Central memory CD4-positive, alpha-beta T cell (primary cell): ENCODE measurements at places on chromosomes 5 and 9.

DNA sequence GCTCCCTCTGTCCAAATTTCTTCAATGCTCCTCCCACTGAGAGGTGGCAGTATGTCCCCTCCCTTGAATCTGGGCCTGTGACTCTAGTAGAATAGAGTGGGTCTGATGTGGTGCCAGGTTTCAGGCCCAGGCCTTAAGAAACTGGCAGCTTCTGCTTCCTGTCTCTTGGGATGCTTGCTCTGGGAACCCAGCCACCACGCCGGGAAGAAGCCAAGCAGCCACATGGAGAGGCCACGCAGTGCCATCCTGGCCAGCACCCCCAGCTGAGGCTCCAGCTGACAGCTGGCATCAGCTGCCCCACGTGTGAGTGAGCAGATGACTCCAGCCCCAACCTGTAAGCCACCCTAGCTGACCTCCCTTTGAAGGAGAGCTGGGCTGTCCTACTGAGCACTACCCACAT is 7.3 kb upstream of the TSPAN17 start:
- DNase-seq = no peak

GRCh38 chr5:139951296-139951924 is 91.7 kb downstream of the NRG2 start:
- DNase-seq = no peak

- no peak for DNase-seq
Measured at GRCh38 chr5:102090770-102091169, 205.3 kb downstream of the SLCO4C1 start.

DNA sequence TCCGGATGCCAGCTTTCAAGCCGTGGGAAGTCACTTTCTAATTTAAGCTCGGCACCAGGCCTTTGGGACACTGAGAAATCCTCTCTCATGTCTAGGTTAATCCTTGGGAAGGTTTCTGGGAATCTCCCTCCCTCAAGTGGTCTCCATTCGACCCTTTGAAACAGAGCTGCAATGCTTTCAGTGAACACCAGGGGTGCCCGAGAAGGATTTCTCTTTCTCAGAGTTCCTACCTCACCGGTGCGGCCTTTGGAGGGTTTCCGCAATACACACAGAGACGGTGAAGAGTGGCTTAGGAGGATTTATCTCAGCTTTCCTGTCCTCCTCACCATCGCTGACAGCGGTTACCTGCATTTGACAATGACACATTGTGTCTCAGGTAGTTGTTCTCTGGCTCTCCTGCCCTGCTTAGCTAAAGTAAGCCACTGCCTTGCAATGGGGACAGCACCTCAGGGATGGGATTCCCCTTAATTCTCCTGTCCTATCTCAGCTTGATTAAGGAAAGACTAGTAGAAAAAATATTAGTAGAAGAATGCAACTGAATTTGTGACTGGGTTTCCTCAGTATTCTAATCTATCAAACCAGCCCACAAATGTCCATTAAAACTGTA is 180.6 kb downstream of the GABRG2 start:
- no peak for DNase-seq

GRCh38 chr5:138709202-138709601 is 44.0 kb upstream of the CTNNA1 start:
- no peak for DNase-seq

DNA sequence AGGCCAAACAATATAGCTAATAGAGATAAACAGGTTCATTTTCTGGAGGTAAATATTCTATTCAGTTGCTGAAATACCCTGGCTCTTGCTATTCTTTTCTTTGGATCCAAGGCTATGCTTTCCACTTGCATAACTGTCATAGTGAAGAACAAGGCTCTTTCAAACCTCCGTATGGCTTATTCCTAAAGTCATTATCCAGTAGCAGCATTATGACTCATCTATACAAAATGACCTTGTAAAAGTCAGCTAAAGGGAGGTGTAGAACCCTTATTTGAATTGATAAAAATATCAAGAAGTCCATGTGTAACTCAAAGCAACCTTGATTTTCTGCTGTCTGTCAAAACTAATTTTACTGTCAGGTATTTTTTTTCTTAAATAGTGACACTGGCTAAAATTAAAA is 447.8 kb downstream of the PLK2 start:
- no peak for DNase-seq

- no peak for DNase-seq
Measured at GRCh38 chr5:175728885-175729828, 71.3 kb downstream of the HRH2 start.

DNA sequence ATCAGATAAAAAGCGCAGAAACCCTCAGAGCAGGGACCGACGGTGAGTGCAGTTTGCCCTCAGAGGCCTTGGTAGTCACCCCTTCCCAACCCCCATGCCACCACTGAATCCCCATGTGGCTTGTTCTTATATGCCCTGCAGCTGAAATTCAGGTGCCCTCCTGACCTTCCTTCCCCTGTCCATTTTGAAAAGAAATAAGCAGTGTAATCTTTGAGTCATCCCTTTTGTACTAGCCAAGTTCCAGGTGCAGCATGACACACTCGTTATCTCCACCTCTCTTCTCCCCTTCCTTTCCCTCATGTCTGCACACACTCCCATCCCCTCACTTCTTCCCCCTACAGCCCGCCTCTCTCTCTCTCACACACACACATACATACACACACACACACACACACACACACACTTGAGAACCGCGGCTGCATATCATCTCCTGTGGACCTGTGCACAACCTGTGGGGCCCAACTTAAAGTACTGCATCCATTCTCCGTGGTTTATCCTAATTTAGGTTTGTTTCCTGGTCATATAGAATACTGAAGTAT is 53.1 kb downstream of the SYK start:
- no peak for DNase-seq

- peak; percentile 53 for DNase-seq
Measured at GRCh38 chr9:137453643-137454081, 5.5 kb downstream of the NSMF start.

DNA sequence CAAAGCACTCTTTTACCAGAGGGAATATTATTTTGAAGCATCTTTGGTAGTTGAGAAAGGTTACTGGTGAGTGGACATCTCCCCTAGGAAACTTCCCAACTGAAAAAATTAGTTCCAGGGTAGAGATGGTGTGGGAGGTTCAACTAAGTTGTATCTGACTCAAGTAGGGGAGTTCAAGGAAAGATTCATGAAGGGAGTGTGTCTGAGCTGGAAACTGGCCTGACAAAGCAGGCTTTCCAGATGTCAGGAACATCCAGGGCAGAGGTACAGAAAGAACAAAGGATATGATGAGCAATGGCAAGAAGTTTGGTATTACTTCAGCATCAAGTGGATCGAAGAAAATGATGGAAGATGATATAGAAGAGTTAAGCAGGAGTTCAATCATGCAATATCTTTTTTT is 458.0 kb upstream of the RIOK2 start:
- no peak for DNase-seq

DNA sequence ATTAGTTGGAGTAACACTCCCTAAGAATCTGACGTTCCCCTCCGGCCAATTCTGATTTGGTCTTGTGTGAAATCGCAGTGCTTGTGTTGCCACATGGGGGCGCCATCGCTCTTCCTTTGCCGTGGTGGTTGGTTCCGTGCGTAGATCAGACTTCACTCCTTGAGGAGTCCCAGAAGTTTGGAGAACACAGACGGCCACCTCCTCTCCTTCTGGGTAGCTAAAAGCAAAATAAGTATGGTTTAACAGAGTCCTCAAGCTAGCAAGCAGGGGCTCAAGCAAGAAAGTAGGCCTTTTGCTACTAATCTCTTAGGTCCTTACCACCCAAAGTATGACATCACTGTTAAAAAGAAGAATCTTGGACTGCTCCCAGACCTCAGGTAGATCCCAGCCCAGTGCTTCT is 59.5 kb downstream of the HSPA4 start:
- DNase-seq = peak; percentile 70

DNA sequence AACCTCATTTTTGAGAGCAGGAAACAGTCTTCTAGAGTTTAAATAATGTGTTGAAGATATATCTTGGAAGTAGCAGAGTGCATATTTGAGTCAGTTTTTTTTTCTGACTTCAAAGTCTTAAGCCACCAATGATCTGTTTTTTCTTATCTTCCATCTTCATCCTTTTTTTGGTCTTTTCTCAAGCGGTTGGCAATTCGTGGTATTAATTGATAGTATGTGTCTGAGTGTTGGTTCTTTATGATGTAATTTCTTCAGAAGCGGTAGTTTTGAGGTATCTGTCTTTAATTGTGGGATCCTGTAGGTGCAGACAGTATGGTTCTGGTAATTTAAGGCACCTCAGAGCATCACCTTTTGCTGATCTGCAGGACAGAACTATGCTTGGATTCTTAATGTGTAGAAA is 3.9 kb downstream of the CSNK1G3 start:
- peak; percentile 72 for DNase-seq

DNA sequence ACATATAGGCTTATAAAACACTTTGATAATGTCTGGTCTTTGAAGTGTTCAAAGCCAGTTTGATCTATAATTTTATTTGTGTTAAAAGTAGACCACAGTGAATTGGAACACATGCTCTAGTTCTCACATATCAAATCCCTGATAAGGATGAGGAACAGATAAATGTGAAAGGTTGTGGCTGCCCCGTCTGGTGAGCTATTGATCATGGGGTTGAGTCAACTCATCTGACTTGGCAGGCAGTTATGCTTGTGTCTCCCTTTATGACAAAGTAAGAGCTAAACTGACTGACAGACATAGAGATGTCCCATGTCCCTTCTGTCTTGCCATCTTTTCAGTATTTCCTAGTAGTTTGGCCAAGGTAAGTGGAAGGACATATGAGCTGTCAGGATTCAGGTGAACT is 2.9 kb upstream of the ERMP1 start:
- no peak for DNase-seq

DNA sequence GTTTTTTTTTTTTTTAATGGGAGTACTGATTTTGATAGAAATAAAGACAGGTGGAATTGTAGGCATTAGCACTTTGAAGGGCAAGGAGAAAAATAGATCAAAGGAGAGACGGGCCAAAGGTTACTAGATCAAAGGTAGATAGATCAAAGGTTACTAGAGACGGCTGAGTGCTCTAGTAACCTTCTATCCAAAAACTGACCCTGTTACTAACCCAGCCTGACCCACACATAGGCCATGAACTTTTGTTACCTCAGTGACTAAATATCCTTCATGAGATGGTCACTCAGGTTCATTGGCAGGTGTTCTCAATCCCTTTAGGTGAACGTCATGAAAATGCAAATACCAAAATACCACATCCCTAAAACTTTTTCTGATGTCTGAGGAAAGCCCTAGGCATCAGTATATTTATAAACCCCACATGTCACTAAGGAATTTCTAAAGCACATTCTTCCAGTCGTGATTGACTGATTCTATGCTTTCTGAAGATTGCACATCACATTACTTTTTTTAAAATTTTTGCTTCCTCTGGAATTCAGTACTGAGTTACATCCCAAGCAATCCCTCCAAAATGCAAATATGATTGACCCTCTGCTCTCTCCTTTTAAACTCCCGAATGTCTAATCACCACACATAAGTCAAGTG is 772.7 kb downstream of the BRINP1 start:
- DNase-seq = no peak

DNA sequence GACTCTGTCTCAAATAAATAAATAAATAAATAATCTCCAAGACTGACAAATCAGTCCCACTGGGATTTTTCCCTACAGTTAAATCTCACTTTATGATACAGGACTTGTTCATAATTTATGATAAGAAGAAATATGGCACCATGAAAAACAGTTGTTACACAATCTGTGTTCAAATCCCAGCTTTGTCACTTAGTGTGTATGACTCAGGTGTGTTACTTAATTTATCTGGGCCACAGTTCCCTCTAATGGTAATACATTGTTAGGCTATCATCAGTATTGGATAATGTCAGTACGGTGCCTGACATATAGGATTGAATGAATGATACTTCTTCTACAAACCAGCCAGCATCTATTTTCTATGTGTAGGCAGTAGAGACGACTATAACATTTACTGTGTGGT is 23.1 kb downstream of the SLC36A3 start:
- no peak for DNase-seq

DNA sequence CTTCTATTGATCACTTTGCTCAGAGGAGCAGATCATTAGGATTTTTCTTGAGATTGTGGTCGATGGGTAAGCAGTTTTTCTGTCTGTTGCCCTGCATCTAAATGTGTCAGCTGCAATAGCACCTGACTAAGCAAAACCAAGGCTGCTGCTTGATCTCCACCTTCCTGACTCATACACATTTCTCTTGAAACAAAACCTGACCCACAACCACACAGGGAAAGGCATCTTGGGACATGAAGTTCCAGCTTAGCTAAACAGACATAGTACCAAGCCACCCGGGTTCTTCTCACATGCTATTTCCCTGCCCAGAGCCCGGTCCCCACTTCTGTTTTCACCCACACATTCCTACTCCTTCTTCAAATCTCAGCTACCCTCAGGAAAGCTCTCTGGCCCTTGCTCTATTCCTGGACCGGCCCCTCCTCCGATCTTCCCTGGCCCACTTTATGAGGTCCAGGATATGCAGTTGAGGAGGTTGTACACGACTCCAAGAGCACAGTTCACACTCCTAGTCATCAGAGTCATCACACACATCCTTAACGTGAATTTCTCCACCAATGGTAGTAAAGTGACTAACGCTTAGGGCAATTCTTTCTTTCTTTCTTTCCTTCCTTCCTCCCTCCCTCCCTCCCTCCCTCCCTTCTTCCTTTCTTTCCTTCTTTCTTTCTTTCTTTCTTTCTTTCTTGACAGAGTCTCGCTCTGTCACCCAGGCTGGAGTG is 16.0 kb upstream of the ZBTB43 start:
- no peak for DNase-seq

DNA sequence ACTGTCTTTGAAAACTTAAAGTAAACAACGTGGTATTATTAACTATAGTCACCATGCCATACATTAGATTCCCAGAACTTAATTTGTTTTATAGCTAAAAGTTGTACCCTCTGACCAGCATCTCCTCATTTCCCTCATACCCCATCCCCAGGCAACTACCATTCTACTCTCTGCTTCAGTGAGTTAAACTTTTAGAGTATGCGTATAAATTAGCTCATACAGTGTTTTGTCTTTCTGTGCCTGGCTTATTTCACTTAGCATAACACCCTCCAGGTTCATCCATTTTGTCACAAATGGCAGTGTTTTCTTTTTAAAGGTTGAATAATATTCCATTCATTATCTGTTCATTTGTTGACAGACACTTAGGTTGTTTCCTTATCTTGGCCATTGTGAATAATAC is 14.2 kb downstream of the COMMD10 start:
- DNase-seq = no peak

GRCh38 chr5:1666812-1667588 is 132.6 kb downstream of the MRPL36 start:
- no peak for DNase-seq

GRCh38 chr5:88690409-88691229 is 192.4 kb downstream of the MEF2C start:
- DNase-seq = peak; percentile 59

DNA sequence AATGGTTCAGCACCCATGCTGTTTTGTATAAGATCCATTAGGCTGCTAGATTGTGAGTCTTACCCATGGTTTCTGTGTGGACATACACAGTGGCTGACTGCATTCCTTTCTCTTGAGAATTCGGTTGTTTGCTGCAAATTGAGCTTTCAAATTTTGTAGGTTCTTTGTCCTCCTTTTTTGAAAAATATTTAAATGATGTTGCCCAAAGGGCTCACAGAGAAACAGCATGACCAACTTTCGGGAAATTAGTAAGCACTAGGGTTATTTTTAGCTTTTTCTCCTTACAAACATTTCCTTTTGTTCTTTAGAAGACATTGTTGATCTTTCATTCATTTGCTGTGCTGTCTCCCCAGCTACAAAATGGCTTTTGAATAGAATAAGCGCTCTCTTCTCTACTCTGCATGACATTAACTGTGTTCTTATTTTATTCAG is 79.4 kb downstream of the NLN start:
- DNase-seq = no peak

- no peak for DNase-seq
Measured at GRCh38 chr5:96279801-96280542, 153.1 kb downstream of the PCSK1 start.
